ENCODE measurements at places on chromosomes 3 and 15. TPM values are rescaled to one million over a fixed set of nuclear protein-coding genes. Genes with fewer than 3 reads are reported as not detected.

PRR20G gene
- not detected for total RNA-seq

DNA sequence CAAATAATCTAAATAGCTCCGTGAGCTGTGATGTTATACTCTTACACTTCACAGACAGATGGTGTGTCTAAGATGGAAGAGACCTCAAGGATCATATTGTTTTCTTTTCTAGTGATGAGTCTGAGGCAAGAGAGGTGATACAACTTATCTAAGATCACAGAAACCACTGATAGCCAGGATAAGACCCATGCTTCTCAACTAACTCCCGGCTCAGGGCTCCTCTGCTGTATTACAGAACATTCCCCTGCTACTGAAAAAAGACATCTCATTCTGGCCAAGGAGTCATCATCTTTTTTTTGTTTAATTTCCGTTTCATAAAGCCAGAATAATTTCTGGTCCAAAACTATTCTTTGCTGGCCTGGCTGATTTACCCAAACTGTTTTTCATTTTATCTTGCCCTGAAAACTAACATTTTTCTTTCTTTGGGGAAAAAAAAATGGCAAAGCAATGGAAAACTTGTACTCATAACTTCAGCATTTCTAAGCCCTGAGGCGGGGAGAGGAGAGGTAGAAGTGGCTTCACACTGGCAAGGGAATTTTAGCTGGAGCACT lies 46.9 kb upstream of the GAP43 start:
- H3K36me3 ChIP-seq, result no peaks in the 10 kb centered on the region
- no peak for DNase-seq
- no peak overlapping the region for H3K4me3 ChIP-seq
- H3K27ac ChIP-seq, result no peak overlapping the region

DNA sequence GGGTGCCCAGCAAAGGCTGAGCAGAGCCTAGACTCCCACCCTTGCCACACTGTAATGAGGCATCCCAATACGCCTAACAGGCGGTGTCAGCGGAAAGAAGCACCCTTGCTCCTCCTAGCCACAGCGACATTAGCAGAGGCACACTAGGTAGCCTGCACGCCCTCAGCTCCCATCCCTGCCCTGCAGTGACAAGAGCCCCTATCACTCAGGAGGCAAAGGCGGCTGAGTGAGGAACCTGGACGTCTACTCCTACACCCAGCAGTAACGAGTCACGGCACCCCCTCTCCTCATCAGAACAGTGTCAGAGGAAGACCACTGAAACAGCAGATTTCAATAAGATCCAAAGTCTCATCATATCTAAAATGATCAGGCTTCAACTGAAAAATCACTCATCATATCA lies 12.0 kb upstream of the MAP6D1 start:
- no peak overlapping the region for H3K27ac ChIP-seq
- H3K36me3 ChIP-seq, result peaks cover 96% of the 10 kb centered on the region
- no peaks in the 10 kb centered on the region for H3K4me1 ChIP-seq
- H3K4me3 ChIP-seq, result no peak overlapping the region

DNA sequence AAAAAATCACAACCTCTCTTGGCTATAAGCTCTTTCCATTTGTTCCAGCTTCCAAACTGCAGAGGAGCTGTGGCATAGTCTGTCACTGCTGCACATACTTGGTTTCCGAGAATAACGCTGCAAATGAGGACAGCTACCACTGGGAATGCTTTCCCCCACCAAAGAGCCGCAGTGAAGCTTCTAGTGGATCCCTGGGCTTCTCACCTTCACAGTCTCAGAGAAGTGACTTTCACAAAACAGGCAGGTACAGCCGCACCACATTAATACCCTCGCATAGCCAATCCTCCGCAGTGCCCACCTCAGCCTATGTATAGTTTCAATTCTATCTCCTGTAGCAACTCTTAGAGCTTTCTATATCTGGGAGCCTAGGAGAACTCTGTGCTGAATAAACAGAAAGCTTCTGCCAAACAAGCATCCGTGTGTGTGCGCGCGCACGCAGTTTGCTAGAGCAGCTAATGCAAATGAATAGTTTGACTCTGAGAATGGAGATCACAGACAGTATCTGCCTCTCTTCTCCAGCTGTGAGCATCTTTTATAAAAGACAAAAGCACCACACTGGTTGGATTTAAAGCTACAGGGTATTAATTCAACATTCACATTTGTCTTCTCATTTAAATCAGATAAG lies 81.9 kb upstream of the PLXND1 start:
- H3K36me3 ChIP-seq, result no peaks in the 10 kb centered on the region
- H3K4me1 ChIP-seq, result peaks cover 12% of the 10 kb centered on the region
- no peak overlapping the region for H3K27ac ChIP-seq

PLSCR2 gene
- total RNA-seq, result 0.86 TPM

Data from lower lobe of right lung (tissue), 2 donors.